Sigmoid colon (tissue), 7 donors: ENCODE measurements at places on chromosomes 3 and 15.

- no peak for DNase-seq
Measured at GRCh38 chr15:94206463-94207167, 24.7 kb upstream of the MCTP2 start.

- peak; percentile 29 for DNase-seq
Measured at GRCh38 chr15:40061212-40061901, 22.4 kb upstream of the SRP14 start.

- DNase-seq = no peak
Measured at GRCh38 chr3:3772920-3773319, 26.3 kb upstream of the LRRN1 start.

DNA sequence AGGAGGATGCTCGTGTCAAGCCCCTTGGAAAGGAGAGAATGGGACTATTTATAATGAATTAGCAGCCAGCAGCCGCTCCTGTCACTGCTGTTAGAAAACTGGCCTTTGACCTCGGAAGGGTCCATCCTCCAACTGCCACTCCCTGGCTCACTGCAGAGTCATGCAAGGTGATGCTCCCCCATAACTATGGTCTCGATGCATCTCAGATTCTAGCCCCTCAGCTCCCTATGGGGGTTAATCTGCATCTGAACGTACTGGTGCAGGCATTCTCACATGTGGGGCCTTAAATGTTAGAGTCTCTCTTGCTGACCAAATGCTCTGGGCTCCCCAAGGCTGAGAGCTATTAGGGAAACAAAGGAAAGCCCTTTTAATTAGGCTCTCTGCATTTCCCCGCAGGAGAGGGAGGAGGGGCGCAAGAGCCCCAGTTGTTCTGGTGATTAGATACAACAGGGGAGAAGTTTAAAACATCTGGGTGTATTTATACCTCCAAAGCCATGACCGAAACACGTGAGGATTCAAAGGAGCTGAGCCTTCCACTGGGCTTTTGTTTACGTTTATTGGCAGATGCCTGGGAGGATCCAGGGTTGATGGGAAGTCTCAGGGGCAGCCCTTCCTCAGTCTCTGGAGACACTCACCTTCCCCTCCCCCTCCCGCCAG, 182.5 kb downstream of the OPA1 start:
- DNase-seq = peak; percentile 34

DNA sequence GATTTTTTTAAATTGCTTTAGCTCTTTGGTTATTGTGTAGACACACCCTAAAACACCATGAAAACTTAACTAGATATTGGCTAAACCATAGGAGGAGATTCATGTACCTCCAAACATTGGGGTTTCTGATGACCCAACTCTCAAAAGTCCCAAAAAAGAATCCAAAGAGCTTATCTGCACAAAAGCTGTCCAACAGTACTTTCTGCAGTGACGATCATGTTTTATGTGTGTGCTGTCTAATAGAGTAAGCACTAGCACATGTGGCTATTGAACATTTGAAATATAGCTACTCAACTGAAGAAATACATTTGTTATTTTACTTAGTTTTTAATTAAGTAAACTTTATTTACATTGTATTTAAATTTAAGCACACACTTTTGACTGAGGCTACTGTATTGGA, 818.2 kb upstream of the LMCD1 start:
- DNase-seq = no peak
